Activated T-cell treated with anti-CD3 and anti-CD28 coated beads for 1 hour (primary cell): ENCODE measurements at places on chromosomes 4 and X.

DNA sequence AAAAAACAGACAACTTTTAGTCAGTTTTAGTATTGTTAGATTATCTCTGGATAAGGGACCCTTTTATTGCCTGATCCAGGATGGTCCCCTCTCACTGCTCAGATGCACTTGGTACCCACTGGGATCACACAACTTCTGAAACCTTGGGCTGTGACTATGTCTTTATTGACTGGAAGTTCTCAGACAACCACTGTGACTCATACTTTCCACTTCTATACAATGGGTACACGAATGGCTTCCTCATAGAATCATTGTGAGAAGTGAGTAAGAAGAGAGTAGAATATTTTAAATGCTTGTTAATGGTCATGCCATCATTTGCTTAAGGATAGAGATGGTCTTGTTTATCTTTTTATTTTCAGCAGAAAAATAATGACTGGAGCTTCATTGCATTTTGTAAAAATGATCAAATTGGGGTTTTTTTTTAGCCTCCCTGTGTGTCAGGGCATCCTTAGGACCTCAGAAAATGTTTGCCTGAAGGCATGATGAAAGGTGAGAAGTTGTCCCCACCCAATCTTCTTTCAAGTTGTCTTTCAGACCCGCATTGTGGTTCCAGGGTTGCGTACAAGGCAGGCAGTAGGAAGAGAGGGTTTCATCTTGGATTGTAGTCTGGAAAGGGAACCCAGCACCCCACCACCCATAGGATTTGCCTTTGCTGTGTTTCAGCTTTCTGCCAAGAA lies 115.1 kb downstream of the CPEB2 start:
- DNase-seq = no peak

- DNase-seq = no peak
These were observed 131.1 kb downstream of the KLHL8 start for GRCh38 chr4:87089368-87089767.

- no peak for DNase-seq
These were observed 68.5 kb downstream of the DCTD start for GRCh38 chr4:182848685-182849084.

DNA sequence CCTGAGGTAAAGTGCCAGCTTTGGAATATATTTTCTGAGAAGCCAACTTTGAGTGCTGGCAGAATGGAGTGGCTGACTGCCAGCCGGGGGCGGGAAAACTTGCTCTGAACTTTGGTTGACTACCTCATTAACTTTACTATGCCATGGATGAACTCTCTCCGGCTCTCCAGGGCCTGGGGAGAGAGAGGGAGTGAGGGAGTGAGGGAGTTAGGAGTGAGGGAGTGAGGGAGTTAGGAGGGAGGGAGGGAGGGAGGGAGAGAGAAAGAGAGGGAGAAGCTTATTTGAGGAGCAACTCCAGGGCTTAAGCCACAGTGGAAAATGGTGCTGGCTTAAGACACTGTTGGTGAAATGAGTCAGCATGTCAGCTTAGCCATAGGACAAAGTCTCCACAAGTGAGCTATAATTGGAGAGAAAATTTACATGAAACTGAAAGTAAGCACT lies 280.9 kb upstream of the RPS6KA3 start:
- DNase-seq = no peak

- no peak for DNase-seq
These were observed 5.8 kb upstream of the UXT start for GRCh38 chrX:47664737-47665136.

DNA sequence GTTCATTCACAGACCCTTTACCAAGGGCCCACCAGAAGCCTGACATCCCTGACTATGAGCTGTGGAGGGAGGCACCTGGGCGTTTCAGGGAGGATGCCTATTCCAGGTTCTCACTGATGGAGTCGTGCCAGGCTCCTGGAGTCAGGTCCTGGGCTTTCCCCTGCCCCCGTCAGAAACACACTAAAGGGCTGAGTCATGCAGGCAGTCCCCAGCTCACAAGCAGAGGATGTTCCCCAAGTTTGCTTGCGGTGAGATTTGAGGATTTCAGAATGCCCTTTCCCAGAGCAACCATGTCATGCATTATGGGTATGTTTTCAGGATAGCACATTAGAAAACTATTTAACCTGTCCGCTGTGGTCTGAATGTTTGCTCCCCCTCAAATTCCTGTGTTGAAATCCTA lies 45.2 kb downstream of the FHDC1 start:
- DNase-seq = no peak

- no peak for DNase-seq
These were observed 798.7 kb downstream of the PCDH7 start for GRCh38 chr4:31518796-31519250.

GRCh38 chrX:97057349-97057909 lies 173.7 kb downstream of the RPA4 start:
- DNase-seq = no peak

GRCh38 chrX:17710871-17711301 lies 26.4 kb upstream of the SCML1 start:
- DNase-seq = no peak

- DNase-seq = no peak
These were observed 74.2 kb upstream of the HPGD start for GRCh38 chr4:174596513-174596912.

DNA sequence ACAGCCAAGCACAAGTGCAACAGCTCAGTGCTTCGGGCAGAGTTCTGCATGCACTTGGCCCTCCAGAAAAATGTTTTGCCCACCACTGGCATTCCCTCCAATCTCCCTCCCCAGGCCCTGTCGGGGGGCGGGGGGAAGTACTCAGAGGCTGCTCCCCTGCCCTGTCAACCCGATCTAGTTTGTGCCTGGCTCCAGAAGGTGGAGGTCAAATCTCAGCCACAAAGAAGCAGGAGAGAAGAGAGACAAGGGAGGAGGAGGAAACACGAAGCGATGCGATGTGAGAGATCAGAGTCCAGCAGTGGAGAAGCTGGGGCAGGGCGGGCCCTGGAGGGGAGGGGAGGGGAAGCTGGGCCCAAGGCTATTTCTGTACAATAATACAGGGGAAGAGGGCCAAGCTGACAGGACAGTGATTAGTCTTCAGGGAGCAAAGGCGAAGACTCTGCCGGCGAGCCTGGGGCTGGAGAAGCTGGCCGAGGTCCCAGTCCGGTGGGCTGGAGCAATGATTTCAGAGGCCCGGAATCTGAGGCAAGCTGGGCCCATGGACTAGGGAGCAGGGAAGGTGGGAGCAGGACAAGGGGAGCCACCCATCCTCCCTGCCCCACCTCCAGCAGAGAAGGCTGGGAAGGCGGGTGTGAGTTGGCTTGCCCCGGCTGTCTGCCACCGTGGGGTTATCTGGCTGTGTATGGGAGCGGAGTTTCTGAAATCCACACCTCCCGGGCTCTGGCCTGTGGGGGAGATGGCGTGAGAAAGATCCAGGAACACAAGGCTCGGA lies 167.1 kb downstream of the EFNB1 start:
- no peak for DNase-seq

GRCh38 chr4:1012034-1012739 lies 761 bp downstream of the FGFRL1 start:
- DNase-seq = peak; percentile 25

DNA sequence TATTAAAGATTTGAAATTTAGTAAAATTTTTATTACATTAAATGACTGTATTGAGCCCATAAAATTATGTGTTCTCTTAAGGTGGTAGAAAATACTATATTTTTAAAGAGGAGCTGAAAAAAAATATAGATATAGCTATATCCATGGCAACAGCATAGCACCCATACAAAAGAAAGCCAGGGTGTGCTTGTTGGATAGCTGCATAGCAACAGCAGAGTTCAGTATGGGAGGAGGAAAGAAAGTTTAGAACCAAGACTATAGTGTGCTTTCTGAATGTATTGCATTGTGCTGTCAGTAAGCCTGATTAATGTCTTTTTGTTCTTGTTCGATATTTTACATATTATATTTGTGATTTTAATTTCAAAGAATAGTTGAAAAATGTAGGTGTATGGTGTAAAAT lies 78.4 kb downstream of the GRID2 start:
- no peak for DNase-seq

- no peak for DNase-seq
These were observed 75.5 kb downstream of the ANXA10 start for GRCh38 chr4:168167714-168168284.

DNA sequence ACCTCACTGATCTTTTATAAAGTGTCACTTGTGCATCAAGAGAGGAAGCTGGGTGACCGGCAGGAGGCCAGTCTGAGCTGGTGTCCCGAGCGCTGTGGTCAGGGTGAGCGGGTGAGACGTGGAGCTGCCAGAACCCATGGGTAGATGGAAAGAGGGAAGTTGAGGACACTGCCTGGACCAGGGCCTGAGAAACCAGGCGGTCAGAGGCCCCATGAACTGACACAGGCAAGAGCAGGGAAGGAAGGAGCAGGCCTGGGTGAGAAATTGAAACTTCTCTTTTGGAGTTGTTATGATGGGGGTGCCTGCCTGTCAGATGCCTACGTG lies 192.6 kb downstream of the AFAP1 start:
- no peak for DNase-seq

- no peak for DNase-seq
These were observed at the start of gene ADH1B for GRCh38 chr4:99321241-99322191. Gene ADH1B, minus strand, starts transcription at chr4:99321401. Its CDS starts 70 bp downstream, at chr4:99321331.

DNA sequence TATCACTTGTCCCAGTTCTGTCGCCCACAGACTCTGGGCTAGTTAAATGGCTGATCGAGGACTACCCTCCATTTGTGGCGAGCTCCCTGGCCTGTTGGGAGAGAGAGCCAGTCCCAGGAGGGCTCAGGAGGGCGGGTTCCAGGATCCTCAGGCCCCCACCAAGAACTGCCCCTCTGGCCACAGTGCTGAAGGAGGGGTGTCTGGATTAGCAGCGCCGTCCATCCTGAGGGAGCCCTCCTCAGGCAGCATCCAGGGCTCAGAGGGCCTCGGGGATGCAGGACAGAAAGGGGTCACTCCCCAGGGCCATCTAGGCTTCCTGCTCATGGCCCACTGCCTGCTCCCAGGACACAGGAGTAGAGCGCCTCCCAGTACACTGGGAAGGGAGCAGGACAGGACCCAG lies 6.1 kb downstream of the PNMA5 start:
- no peak for DNase-seq

GRCh38 chrX:78024349-78025059 lies 55.1 kb upstream of the PGAM4 start:
- no peak for DNase-seq

- no peak for DNase-seq
These were observed 16.4 kb downstream of the PLP1 start for GRCh38 chrX:103792916-103793544.

GRCh38 chrX:111503485-111503993 lies 7.9 kb upstream of the SERTM2 start:
- DNase-seq = no peak

- no peak for DNase-seq
These were observed 241.3 kb downstream of the ARAP2 start for GRCh38 chr4:36003051-36003450.

- no peak for DNase-seq
These were observed 225.2 kb upstream of the PPARGC1A start for GRCh38 chr4:24114919-24115500.

GRCh38 chr4:136390824-136391223 lies 1141.5 kb downstream of the PCDH18 start:
- no peak for DNase-seq

DNA sequence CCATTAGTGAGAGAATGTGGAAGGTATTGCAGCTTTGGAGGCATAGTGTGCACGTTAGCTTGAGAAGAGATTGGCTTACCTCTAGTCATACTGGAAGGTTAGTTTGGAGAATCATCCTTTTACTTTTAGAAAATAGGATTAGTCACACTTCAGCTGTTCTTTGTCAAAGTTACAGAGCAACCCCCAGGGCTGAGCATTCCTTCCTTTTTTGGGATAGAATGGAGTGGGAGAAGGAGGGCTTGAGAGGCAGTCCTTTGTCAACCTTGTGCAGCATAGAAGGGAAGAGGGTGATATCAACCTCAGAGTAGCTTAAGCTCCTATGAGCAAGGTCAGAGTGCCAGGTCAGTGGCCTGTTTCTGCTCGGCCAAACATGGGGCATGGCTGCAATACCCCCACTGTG lies 8.6 kb upstream of the MBNL3 start:
- DNase-seq = no peak

DNA sequence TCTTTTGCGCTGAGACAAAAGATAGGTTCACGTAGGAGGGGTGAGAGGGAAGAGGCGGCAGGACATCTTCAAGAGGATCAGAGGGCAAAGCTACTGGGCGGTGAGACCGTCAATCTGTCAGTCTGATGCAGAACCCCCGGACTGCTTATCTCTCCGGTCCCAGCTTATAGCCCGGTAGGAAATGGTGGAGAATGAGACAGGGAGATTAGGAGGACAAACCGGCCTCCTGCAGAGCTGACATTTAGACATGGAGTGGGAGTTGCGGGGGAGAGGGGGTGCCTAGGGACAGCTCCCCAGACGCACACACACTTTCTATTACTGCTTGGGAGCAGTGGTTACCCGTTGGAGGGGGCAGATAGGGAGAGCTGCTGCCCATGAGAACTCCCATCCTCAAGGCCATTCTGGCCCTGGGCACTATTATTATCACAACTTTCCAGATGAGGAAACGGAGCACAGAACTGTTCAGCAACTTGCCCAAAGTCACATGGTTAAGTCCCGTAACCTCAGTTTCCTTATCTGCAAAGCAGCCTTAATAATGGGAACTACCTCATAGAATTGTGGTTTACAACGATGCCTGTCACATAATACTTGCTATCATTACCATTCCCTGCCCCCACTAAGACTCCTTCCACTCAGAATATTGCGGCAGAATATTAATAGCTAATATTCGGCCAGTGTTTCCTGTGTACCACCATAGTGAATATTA lies 1.1 kb upstream of the HDAC6 start:
- DNase-seq = no peak

DNA sequence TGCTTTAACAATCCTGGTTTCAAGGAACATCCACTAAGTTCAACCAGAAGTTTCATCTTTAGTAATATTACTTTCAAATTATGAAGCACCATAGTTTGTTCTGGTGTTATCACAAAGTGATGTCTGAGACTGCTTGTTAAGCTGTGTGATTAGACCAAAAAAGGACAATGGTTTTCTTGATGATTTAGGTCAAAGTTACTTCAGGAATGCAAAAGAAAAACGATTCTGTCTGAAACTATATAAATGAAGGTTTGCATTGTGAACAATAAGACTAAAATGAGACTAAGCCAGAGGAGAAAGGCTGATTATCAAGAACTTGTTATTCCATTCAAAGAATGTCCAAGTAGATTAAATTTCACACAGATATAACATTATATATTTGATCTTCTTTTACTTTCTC lies 122.4 kb upstream of the ETNPPL start:
- no peak for DNase-seq

- peak; percentile 98 for DNase-seq
These were observed at the start of gene FRG1 for GRCh38 chr4:189940178-189941004. Gene FRG1, plus strand, starts transcription at chr4:189940872. Its CDS starts 138 bp downstream, at chr4:189941010.

- no peak for DNase-seq
These were observed 425.6 kb downstream of the IL1RAPL1 start for GRCh38 chrX:29012867-29013266.

GRCh38 chrX:153379971-153380581 lies 21.1 kb downstream of the PNMA6E start:
- DNase-seq = no peak

- no peak for DNase-seq
These were observed 12.2 kb upstream of the TMEM128 start for GRCh38 chr4:4260185-4260751.

- no peak for DNase-seq
These were observed 531.8 kb upstream of the TENM3 start for GRCh38 chr4:181711387-181711786.

- no peak for DNase-seq
These were observed 2.2 kb downstream of the ZNF185 start for GRCh38 chrX:152899874-152900719.
